ENCODE measurements at places on chromosomes 2 and 18.

DNA sequence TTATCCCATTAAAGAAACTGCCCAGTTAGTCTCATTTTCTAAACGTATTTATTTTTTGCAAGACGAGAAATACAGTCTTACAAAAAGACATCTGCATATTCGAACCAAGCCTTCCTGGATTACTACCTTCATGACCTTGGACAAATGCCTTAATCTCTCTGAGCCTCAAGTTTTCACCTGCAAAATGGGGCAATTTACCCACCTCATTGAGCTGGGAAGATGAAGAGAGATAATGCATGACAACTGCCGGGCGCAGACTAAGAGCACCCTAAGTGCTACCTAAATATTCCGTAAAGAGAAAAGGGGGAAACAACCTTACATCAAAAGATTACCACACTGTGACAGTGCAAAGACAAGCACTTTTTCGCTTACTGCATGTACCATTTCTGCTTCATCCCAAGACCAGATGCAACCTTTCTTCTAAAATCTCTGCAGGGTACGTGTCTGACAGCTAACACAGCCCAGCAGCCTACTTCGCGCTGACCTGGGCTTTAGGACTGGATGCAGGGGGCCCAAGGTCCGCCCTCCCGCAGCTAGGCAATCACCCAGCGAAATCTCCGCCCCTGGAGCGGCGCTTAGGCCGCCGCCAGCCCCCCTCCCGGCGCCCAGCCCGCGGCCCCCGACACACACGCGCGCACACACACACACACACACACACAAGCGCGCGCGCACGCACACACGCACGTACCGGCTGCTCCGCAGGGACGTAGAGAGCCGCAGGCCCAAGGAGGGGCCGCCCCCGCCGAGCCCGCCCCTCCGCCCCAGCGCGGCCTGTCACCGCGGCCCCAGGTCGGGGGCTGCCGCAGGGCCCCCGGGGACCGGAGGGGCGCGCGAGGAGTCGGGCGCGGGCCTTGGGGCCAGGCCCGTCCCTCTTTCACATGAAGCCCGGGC, 766 bp downstream of the MAP3K2 start:
- peak; percentile 93 for DNase-seq

DNA sequence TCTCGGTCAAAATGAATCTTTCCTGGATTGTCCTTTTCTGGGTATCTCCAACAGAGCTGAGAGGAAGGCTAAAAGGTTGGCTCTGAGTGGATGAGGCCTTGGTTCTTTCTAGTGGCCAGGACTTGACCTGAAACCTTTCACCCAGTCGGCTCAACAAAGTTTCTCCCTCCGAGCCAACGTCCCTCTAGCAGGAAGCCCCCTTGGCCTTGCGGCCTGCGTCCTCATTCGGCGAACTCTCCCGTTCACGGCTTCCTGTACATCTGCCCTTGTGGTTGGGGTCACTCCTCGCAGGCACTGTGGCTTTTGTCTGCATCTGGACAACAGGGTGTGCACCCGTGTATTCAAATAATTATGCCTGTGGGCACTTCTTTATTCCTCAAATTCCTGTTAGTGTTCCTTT, 9.4 kb upstream of the SIX3 start:
- DNase-seq = no peak

DNA sequence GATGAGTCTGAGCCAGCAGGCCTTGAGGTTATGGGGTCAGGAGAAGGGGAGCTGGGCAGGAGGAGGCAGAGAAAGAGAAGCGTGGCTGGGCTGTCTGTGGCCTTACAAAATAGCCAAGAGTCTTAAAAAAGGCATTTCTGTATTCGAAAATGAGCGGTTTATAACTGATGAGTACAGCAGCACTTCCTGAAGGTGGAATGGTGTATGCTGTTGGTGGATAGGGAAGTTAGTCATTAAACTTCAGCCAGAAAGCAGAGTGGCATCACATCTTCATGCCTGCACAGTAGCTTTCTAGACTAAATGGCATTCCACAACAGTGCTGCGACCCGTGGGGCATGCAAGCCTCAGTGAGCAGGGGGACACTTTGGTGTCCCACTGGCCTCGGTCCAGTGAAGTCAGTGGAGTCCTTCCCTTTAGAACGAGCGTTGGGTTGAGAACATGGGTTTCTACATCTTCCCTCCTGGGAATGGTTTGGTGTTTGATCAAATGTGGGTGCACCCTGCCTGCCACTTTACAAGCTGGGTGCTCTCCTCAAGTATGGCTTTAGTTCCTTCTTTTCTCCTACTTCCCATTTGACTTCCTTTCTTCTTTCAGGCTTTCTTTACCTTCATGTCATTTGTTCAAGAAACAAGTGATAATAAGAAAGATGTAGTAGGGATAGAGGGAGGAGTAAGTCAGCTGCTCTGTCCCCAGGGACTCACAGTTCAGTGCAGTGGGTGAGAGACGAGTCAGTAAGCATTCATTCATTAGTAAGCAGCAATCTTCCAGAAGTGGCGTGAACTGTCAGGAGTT, 96.3 kb downstream of the ARMC9 start:
- DNase-seq = no peak

DNA sequence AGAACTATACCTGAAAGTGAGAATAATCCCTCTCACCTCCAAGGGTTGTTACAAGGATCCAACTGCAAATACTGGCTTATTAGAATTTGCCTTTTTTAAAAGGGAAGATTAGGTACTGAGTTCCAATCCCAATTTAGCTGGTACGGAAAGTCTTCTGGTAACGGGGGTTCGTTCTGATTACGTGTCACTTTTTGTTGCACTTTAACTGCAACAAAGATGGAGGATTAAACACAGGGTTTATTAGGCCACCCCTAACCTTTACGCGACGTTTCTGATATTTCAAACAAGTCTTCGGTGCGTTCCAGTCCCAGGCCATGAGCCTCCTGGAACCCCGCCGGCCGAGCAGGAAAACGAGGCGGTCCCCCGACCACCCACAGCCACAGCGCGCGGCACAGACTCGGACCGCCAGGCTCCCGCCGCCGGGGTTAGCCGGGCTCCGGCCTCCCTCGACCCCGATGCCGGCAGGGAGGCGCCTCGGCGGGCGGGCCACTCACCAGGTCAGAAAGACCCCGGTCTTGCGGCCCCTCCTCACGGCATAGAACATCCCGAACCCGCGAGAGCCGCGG, 411 bp downstream of the RNASEH1 start:
- no peak for DNase-seq

GRCh38 chr18:23306822-23307221, 146.3 kb upstream of the RIOK3 start:
- no peak for DNase-seq

GRCh38 chr2:66561645-66562303, 126.8 kb downstream of the MEIS1 start:
- DNase-seq = no peak

DNA sequence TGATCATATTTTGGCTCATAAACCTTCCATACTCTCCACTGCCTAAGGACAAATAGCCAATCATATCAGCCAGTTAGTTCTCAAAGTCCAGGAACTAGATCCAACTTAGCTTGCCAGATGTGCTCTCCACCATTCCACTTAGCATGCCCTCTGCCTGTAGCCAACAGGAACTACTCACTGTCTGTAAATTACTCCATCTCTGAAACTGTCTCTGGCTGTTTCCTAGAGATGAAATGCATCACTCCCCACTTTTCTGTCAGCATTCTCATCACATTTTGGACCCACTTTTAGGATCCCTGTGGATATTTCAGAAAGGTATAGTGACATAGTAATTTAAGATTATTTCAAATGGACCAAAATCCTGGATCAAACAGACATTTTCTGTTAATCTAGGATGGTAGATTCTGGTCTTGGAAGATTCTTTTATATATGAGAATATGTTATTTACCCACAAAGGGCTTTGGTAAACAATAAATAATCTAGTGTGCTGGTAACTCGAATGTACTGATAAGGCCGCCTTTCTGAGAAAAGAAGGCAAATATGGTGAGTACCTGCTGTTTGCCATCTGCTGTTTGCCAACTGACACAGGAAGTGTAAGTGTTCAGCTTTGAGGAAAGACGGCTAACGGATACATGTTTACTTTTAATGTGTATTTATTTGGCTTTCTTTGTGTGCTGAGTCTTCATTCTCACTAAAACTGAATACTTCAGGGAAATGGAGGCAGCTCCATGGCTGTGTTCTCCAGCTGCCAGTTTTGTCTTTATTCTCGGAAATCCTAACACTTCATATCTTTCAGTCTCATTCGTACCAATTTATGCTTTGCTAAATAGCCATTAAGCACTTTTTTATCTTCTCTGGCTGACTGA, 79.5 kb downstream of the EVA1A start:
- no peak for DNase-seq

DNA sequence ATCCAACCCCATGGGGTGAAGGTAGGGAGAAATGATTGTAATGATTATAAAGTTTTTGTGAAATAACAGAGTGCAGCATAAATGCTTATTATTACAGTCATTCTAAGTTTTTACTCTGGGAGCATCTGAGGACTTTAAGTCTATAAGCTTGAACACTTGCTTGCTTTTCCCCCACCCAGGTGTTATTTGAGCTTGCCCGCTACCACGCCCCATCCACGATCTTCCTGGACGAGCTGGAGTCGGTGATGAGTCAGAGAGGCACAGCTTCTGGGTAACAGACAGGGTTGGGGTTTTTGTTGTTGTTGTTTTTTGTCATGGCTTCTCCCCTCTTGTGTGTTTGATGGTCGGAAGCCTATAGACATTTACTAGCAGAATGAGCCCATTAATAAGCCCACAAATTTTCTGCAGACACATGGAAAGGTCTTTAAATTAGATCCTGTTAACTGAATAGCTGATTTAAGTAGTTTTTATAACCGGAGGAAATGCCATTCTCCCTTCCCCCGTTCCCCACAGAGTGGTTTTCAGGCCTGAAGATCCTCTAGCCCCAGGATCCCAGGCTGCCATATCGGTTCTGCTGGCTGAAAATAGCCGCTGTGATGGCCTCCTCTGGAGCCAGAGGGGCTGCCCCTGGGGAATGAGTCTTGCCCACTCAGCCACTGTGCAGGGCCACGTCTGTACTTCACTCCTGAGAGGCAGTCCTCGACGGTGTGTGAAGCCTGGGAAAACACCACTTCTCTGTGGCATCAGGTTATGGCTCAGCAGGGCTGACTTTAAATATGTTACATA, 39.9 kb upstream of the ELOA2 start:
- DNase-seq = no peak

DNA sequence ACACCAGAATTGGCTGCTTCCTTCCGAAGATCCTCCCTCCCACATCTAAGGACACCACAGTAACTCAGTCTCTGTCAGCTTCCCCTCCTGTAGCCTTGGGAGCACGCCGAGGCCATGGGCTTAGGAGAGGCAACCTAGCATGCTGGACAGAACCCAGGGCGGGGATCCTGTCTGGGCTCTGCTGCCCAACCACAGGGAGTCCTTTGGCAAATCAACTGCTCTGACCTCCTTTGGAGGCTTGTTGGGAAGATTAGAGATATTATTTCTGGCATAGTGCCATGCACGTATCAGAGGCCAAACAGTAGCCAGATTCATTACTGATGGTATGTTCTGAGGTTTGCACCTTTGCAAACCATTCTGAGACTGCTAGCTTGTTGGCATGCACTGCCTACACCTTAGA, 262.7 kb upstream of the EPAS1 start:
- DNase-seq = no peak

DNA sequence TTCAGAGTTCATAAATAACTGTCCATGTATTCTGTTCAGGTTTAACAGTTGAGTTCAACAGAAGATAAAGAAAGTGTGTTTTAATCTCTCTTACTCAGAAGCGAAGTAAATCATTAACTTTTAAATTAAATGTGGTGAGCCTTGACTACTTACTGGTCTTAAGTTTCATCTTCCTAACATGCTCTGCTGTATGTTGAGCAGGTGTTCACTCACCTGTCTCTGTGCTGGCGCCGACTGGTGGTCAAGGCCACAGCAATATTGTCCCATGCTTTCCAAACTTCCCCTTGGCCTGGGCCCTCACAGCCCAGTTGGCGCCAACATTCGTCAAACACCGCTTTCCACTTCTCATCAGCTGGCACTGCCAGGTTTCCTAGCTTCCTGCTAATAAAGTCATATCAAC, 17.0 kb upstream of the MPP4 start:
- no peak for DNase-seq

GRCh38 chr18:50659091-50660003, 99.5 kb downstream of the MAPK4 start:
- DNase-seq = no peak

DNA sequence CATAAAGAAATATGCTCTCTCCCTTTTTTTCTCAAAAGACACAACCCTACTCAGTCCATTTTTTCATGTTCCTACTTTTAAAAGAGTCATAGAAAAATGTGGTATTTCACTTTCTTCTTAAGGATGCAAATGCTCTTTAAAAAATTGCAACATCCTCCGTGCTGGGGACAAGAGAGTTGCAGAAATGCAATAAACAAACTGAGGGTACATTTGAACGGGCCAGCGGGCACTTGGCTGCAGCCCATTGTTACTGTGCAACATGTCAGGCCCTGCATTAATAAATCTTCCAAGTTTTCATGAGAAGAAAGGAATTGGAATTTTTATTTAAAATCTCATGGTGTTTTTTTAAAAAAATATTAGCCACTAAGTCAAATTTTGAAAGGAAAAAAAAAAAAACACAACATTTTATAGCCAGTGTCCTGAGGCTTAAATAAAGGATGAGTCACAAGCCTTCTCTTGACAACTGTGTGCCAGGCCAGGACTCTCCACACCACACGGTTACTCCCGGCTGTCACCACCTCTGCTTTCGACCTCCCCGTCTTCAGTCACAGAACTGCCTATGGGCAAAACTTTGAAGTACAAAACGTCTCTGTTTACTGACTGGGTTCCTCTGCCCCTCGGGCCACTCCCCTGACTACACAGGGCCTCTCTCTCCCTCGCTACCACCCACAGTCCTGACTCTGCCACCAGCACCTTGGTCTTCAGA, 57.5 kb upstream of the MFF start:
- no peak for DNase-seq

All from right forelimb (tissue), 1 donor.